ENCODE measurements at places on chromosomes 2 and 18.

- DNase-seq = no peak
These were observed 126.0 kb downstream of the OSBPL1A start for GRCh38 chr18:24271381-24272228.

GRCh38 chr18:59054496-59055287, 85.0 kb upstream of the SEC11C start:
- DNase-seq = no peak

DNA sequence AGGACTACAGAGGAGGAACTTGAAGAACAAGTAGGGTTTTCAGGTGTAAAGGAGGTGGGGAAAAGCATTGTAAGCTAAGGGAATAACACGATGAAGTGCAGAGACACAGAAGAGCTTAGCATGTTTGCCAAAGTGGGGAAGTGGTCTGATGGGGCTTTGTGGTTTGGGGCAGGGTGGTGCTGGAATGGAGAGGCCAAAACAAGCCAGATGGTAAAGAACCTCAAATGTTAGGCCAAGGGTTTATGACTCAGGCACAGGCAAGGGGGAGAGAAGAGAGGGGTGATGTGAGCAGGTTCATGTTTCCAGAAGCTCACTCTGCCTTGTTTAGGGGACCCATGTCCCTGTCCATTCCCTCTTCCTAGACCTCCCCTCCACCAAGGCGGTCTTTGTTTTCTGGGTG, 104.5 kb upstream of the YWHAQ start:
- no peak for DNase-seq

DNA sequence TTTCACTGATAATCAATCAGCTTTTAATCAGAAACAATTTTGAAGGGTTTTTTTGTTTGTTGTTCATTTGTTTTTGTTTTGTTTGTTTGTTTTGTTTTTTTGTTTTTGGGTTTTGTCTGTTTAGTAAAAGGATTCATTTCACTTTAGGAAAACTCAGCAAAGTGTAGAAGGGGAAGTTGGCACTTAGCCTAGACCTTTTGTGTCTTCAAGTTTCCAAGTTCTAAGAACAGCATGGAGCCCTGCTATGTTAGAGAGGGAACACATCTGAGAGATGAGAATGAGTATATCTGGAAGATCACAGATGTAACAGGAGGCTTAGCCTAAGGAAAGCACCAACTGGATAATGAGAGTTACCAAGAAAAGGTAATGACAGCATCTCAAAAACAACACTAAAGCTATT, 501.5 kb downstream of the ERBB4 start:
- DNase-seq = no peak

DNA sequence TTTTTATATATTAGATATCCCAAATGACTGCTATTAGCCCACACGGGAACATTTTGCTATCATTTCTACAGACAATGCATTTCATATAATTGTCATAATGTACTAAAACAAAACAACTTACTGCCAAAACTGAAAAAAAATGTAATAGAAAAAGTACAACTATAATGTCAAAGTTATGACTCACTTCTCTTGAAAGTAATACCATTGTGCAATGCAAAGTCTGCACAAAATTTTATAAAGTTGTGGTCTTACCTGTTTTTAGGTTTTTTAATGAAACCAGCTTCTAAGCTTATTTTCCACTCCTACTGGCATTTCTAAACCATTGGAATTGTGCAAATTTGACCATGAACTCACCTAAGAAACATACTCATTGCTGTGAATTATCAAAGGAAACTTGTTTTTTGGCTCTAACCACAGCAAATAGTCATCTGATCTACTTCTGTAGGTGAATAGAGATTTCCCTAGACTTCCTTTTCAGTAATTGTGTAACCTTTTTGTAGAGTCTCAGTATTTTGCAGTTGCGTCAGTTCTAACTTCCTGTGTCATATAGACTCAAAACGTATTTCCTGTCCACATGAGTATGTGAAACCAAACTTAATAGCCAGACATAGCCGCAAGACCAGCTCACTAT, 31.9 kb upstream of the TFPI start:
- no peak for DNase-seq

DNA sequence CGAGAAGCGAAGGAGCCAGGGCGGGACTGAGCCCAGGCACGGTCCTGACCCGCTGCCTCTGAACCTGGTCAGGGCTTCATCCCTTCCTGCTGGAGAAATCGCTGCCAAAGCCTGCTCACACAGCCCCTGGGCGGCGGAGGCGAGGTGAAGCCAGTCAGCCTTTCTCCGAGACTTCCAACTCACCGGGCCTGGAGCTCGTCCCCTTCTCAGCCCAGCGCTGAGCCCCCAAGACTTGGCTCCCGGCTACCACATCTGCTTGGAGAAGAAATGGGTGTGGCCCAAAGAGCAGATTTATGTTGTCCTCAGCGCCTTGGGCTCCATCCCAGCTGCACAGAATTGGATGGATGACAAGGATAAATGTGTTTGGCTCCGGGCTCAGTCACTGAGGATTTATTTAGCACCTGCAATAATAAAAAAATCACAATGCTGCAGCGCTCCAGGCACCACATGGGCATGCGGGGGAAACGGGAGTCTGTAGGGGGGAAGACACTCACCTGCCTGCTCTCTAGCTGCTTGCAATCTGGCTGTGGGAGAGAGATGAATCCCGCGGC, 64.9 kb downstream of the ACTR2 start:
- no peak for DNase-seq

DNA sequence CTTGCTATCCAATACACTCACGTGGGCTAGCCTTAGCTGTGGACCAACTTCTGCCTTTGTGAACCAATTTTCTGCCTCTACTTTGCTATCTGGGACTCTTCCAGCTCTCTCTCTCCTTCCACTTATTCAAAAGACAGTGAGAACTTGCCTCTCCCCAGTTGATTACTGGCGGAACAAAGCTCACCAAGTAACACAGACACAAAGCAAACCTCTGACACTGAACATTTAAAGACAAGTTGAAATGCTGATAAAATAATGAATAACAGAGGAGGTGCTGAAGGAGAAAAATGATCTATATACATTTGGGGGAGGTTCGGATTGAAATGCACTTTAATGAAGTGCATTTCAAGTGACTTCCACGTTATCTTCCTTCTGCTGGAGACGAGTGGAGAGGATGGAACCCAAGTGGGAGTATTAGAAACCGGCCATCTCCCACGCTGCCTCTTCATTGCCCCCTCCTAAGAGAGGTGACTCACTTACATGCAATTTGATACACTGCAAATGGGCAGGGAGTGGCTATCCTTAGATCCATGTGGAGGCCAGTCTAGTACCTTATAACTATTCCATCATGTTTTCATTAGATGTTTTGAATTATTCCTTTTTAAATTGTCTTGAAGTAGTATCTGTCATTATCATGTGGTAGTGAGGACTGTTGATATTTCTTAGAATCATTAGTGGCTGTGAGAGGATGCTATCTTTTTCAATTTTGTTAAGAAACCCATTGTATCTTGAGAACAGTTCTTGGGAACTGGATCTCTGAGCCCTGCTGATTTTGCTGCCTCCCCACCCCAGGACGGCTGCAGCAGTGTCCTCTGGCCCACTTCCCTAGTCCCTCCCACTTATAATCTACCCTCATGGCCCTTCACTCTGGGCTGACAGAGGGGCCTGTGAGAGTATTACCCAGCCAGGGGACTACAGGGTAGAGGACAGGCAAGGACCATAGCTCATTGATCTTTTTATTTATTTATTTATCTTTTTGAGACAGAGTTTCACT, 6.0 kb upstream of the GLI2 start:
- no peak for DNase-seq

DNA sequence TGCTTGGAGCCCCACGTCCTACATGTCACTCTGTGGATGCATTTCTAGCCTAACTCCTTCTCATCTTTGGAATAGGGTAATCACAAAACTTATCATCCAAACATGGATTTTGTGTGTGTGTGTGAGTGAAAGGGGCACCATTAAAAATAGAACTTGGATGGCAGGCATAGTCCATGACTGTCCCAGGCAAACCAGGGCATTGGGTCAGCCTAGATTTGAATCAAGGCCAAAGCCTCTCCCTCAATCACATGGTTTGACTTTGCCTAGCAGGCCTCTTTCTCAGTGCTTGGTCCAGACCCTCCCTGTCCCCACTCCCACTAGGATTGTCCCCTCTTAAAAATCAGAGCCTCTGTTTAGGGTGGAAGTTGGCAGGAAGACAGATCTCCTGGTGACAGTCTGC, 67.4 kb upstream of the BCL2L11 start:
- no peak for DNase-seq

- DNase-seq = no peak
These were observed 29.2 kb downstream of the EPAS1 start for GRCh38 chr2:46326231-46326980.

DNA sequence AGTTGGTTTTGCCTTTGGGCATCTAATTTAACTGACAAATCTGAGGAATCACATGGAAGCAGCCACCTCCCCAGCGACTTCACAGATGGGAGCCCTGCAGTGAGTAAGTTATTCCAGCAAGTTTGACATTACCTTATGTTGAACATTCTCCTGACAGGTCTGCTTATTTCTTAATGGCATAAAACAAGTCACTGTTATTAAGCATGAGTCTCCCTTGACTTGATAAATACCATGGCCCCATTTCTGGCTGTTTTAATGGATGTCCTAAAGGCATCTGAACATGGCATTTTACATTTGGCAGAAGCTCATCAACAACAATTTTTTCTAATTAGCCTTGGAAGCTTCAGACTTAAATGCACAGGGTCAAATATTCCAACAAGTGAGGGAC, 92.6 kb upstream of the CREB1 start:
- no peak for DNase-seq

- DNase-seq = no peak
These were observed 180.6 kb downstream of the FSIP2 start for GRCh38 chr2:185919155-185919554.

- DNase-seq = no peak
These were observed 209.0 kb downstream of the L3MBTL4 start for GRCh38 chr18:6205706-6206105.

DNA sequence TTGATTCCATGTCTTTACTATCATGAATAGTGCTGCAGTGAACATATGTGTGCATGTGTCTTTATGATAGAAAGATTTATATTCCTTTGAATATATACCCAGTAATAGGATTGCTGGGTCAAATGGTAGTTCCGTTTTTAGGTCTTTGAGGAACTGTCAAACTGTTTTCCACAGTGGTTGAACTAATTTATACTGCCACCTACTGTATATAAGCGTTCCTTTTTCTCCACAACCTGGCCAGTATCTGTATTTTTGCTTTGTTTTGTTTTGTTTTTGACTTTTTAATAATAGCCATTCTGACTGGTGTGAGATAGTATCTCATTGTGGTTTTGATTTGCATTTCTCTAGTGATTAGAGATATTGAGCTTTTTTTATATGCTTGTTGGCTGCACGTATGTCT, 641.6 kb downstream of the SUCLG1 start:
- no peak for DNase-seq

GRCh38 chr2:23620841-23621341, 235.9 kb downstream of the KLHL29 start:
- no peak for DNase-seq

DNA sequence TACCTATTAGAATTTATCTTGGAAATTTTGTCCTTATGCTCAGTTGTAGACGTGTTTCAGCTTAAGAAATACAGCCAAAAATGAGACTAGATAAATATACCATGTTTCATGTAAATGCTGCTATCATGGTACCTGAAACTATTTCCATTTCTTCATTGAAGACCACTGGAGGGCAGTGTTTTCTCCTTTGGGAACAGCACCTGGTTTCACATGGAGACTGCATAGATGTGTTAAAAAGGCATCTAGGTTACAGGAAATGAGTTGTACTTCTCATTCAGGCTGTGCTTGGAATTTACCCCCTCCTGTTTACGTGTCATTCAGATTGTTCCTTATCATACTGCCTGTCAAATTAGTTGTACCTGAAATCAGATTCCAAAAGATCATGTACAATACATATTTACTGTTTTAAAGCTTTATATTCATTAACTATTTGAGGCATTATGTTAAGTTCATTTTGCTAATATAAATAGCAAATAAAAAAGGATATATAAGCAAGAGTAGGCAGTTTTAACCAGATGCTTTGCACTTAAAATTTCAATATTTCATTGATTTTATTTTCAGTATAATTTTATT, 57.3 kb upstream of the PSMD14 start:
- DNase-seq = peak; percentile 11

- no peak for DNase-seq
These were observed 1.9 kb upstream of the EMX1 start for GRCh38 chr2:72915320-72915906.

DNA sequence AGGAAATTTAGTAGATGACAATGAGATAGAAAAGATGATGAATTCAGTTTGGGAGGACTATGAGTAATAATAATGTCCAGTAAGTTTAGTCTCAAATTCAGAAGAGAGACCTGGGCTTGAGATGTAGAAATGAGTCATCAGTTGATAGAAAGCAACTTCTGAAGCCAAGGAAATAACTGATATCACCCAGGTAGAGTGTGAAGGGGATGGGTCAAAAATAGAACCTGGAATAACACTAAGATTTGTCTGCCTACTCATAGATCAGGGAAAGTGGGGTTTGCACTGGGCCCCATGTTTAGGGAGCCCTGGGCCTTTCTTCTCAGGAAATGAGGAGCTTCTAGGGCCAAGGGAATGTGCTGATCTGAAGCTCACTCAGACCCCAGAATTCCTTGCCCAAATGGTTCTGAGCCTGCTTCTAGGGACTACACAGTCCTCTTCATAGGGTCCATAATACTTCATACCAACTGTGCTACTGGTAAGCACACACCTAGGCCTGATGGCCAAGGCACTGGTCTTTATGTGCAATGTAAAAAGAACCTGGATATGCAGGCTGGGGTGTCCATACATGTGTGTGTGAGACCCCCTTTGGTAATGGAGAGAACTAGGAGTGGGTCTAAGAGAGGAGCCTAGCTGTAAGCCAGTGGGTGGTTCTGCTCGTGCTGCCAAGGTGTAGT, 141.2 kb downstream of the IKZF2 start:
- DNase-seq = no peak

DNA sequence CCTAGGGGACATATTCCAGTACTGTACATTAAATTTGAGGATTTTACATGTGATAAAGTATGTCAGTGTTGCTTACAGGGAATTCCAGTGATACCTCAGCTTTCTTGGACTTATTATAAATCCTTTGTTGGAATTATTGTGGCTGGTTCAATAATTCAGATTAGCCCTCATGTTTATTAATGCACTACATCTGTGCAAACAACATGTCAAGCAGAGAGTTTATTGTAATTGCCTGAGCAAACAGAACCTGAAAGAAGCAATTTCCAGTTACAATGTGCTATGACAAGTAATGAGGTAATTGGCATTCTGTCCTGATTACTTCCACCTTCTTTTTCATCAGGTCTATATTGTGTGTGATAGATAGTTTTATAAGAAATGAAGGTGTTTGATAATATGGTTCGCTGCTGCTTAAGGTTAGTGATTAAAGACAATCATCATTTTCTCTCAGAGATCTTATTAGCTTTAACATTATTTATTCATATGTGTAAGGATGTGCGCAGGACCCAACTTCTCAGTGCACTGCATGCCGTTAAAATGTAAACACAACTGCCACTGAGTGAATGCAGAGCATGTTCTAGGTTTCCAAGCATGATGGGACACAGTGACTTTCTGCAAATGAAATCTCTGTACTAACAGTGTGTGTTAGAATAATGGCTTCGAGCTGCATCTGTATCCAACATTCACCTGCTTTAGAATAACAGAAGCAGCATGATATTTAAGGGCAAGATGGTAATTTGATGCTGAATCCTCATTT, 973.7 kb upstream of the POU3F3 start:
- no peak for DNase-seq

All from CD4-positive, alpha-beta memory T cell (primary cell).